MCF 10A (cell line): ENCODE measurements at places on chromosomes 5 and 9.

DNA sequence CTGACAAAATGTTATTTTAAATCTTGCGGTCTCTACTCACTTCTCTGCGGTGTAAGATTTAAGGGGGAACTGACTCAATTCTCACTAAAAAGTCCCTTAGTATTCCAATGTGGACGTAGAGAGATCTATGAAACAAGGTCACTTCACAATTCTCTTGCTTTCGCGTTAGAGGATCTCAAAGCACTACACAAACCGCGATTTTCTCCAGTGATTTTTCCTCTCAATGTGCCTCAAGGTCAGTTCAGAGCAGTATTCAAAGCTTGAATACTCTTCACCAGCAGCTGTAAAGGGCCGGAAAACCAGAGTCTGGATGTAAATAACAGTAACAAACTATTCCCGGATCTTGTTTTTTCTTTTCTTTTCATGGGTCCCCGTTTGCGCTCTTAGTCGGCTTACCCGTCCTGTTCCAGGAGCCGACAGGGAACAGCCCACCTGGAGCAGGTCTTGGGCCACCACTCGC lies 128.2 kb downstream of the TMEM161B start:
- no peak for DNase-seq

DNA sequence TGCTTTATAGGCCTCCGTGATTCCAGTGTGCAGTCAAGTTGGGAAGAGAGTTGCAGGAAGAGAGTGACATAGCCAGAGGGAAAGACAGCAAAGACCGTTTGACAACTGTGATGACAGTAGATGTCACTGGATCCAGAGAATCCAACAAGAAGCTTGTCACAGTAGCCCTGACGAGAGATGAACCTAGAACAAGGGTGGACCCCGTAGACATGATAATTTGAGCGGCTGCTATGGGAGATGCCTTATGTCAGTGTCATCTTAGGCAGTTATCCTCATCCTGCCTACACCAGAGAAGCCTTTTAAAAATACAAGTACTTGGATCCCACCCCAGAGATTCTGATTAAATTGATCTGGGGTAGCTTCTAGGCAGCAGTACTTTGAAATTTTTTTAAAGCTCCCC lies 125.4 kb downstream of the AOPEP start:
- no peak for DNase-seq

DNA sequence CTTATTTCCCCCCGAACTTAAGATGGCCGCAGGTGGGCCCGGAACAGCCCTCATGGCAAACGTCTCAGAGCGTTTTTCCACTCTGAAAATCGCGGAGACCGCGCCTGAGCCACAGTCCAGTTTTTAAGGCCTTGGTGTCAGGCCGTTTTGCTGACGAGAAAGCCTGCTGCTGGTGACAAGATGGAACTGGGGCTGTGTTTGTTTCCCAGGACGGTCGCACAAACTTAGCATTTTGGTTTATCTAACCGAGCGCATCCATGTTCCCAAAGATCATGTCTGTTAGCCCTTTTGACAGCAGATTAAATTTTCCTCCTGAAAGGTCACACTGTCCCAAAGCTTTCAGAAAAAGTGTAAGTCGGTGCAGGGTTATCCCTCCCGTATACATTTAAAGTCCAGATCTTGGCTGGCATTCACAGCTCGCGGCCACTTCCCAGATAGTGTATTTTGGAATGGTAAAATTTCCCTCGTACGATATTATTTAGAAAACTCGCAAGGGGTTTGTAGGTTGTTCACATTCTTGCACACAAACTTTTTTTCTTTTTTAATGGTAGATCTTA lies 812 bp downstream of the SREK1 start:
- DNase-seq, result no peak

GRCh38 chr5:52693280-52693679 lies 94.4 kb upstream of the ITGA1 start:
- DNase-seq, result peak; percentile 55
